ENCODE measurements at places on chromosomes 6 and 20. TPM values are rescaled to one million over a fixed set of nuclear protein-coding genes. Genes with fewer than 3 reads are reported as not detected.

VNN1 gene
- total RNA-seq = under 0.01 TPM

ID4 gene
- 2.2 TPM for total RNA-seq

PTGIS gene
- 6.1 TPM for total RNA-seq

SAPCD1 gene
- total RNA-seq = 1.3 TPM

DNA sequence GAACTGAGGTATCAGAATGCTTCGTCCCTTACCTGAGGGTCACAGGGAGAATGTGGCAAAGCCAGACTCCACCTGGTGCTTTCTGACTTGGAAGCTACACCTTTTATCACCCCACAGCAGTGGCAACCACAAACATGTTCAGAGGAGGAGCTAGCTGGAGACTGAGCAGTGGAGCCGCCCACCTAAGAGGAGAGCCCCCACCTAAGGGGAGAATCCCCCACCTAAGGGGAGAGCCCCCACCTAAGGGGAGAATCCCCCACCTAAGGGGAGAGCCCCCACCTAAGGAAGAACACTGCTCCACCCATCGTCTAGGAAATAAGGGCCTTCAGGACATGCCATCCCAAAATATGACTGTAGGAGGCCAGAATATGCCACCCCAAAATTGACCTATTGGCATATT is 4.0 kb downstream of the SLC52A3 start:
- DNase-seq = no peak

- peak; percentile 55 for DNase-seq
Observed at GRCh38 chr6:37209461-37210205, 39.7 kb downstream of the PIM1 start.

DNA sequence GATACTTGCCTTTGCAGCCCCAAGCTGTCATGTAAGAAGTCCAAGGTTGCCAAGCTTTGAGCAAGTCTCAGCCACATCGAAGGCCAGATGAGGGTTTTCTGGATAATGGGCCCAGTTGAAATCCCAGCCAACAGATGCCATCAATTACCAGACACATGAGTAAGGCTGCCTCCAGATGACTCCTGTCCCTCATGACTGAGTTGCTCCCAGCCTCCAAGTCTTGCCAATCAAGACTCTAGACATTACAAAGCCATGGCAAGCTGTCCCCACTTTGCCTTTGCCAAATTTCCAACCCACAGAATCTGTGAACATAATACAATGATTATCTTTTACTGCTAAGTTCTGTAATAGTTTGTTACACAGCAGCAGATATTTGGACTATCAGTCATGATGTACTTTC is 76.8 kb upstream of the ARMC2 start:
- no peak for DNase-seq

GRCh38 chr6:37538107-37538506 is 38.4 kb upstream of the CCDC167 start:
- no peak for DNase-seq

GRCh38 chr6:151209071-151209831 is 30.5 kb upstream of the AKAP12 start:
- no peak for DNase-seq

GRCh38 chr20:32635764-32636163 is 38.0 kb downstream of the C20orf203 start:
- peak; percentile 8 for DNase-seq

GRCh38 chr20:16714242-16714641 is 15.6 kb upstream of the SNRPB2 start:
- no peak for DNase-seq

DNA sequence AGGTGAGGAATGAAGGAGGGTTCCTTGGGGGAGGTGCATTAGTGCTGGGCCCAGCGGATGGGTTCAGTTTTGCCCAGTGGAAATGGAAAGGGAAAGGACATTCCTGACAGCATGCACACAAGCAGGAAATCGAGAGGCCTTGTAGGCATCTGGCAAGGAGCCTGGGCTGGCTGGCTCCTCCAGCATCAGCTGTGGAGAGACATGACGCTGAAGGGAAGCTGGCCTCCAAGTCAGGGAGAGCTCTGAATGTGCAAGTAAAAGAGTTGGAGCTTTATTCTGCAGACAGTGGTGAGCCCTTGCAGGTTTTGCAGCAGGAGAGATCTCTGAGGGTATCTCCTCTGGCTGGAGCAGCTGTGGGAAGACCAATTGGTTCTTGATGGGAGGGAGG is 154.3 kb downstream of the MRPL14 start:
- peak; percentile 85 for DNase-seq

- DNase-seq = peak; percentile 97
Observed at GRCh38 chr6:73394577-73395354, at the start of gene DDX43. TSS of gene DDX43 (plus strand) at chr6:73394828. CDS start at chr6:73394906, 78 bp downstream.

GRCh38 chr20:13024596-13024995 is 15.8 kb downstream of the SPTLC3 start:
- DNase-seq = peak; percentile 12

GRCh38 chr6:32087574-32088486 is 21.3 kb downstream of the TNXB start:
- DNase-seq = peak; percentile 88

DNA sequence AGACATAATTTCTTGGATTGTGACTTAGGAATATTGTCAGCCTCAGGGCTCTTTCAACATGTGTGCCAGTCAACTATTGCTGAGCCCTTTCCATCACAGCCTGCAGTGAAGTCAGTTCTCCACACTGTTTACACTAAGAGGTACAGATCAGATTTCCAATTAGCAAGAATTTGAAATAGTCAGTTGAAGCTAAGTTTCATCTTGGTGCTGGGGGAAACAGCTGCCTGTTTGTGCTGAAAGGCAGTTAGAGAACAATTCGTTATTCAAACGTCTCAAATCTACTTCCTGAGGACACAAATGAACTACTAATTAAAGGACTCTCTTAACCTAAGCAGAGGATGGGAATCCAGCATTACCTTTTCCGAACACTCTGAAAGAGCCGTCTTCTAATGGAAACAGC is 25.9 kb downstream of the ADGRF1 start:
- DNase-seq = no peak

DNA sequence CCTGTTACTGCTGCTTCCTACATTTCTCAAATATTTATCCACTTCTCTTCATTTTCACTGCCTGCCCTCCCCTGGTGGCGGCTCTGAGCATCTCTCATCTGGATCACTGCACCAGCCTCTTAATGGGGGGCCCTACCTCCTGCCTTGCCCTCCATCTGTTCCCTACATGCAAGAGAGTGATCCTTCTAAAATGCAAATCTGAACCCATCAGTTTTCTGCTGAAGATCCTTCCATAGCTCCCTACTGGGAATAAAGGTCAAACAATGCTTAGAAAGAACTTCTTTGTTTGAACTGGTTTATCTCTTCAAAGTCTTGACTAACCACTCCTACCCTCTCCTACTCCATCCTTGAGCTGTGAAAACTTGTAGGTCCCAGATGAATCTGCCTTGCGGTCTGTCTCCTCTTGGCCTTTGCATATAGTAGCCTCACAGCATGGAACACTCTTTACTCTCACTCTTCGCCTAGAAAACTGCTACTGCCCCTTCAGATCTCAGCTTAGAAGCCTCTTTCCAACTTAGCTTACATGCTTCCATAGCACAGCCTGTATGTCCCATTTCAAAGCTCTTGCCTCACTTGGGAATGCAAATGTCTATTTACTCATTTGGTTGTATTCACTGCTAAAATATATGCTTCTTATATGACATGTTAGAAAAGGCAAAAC is 119.3 kb downstream of the QRSL1 start:
- no peak for DNase-seq

DNA sequence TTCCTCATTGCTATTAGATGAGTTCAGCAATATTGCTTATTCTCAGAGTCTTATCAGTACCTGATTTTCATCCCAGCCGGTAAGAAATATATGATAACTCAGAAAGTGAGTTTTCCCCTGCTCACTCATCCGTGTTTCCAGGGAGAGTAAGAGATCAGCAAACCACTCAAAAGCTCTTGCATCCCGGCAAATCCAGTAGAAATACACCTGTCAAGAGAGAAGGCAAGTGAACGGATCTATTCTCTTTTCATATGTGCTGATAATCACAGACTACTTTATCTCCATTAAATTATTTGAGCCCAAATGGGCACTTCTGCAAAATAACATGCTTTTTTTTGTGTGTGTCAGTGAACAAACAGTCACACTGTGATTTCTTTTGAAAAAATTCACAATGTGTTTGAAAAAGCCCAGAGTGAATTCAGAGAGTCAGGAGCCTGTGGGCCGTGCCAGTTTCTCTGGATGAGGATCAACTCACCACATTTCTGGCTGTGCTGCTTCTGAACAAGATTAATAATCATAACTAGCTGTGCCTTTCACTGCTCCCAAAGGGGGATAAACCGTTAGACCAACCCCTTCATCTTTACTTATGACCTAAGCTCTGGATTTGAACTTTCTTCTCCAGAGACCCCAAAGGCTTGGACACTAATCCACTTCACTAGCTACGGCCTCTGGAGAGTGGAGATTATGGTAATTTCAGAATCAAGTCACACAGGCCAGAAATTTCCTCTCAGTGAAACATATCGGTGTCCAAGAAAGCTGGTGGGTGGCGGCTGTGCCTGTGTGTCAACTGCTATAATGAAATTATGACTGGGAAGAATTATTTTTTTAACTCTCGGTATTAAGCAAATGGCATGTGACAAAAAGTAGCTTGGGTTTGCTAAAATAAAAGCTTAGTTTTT is 44.2 kb downstream of the NOX3 start:
- DNase-seq = no peak

DNA sequence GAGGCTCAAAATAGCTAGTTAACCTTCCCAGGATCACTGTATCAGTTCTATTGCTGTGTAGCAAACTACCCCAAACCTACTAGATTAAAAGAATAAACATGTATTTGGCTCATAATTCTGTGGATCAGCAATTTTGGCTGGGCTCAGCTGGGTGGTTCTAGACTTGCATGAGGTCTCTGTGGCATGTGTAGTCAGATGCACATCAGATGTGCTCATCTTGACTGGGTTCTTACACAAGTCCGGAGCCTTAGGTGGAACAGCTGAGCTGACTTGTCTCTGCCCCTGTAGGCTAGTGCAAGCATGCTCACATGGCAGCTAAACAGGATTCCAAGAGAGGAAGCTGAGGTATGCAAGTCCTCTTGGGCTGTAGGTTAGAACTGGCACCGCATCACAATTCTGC is 173.2 kb upstream of the PRND start:
- no peak for DNase-seq

- DNase-seq = no peak
Observed at GRCh38 chr6:169255643-169256042, 2.0 kb upstream of the THBS2 start.

GRCh38 chr6:26053992-26054780 is 33.0 kb upstream of the HFE start:
- DNase-seq = peak; percentile 33

GRCh38 chr6:149857541-149857940 is 6.6 kb downstream of the LRP11 start:
- no peak for DNase-seq

DNA sequence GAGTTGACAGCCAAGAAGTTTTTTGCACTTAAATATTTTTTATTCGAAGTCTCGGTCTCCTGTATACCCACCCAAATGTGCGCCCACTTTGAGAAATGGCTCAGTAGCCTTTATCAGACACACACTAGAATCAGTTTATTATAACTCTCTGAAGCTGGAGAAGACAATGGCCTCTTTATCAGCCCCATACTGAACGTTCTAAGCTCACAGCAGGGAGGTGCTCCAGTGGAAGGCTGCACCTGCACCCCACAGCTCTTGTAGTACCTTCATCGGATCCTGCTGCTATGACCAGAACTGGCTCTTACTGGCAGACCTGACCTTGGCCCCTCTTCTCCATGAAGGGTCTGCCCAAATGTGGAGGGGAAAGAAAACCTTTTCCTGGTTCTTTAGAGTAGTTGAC is 165.0 kb upstream of the SCGN start:
- no peak for DNase-seq

DNA sequence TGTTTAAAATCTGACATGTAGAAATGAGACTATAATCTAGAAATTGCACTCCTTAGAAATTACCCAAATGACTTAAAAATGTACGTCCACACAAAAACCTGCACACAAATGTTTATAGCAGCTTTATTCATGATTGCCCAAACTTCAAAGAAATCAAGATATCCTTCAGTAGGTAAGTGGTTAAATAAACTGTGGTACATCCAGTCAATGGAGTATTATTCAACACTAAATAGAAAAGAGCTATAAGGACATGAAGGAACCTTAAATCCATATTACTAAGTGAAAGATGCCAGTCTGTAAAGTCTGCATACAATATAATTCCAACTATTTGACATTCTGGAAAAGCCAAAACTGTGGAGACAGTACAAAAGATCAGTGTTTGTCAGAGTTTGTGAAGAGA is 513.4 kb downstream of the PKHD1 start:
- DNase-seq = no peak

DNA sequence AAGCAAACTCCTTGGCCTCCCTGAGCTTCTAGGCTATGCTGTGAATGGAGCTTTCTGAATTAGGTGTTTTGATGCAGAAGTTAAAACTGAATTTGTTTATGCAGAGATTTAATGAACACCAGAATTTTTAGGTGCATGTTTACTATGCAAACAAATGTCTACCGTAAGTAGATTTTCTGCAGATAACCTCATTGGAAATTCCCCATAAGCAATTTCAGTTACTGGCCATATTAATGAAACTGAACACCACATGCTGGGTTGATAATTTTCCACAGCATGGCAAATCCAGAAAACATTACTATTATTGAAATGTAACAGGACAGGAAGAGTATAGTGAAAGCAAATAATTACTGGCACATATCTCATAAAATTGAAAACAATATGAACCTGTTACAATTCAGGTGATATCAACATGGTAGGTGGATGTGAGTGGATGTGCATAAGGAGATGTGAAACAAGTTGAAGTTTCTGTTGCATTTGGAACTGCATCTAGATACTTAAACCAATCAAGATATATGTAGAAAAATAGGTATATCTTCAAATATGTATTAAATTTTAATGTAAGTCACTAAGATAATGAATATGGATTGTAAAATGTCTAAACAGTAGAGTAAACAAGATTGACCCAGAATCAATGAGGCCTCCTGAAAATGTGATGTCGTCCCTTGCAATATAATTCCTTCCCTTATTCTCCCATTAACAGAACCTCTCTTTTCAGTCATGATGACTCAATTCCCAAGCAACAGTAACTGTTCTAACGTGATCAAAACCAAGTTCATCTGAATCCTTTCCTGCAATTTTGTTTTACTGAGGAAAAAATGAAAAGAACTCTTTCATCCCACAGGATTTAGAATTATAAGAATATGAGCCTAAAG is 11.0 kb downstream of the PTCHD4 start:
- DNase-seq = no peak

GRCh38 chr6:106360989-106361430 is 493 bp downstream of the CRYBG1 start:
- DNase-seq = no peak

- no peak for DNase-seq
Observed at GRCh38 chr6:90326404-90327057, 29.9 kb upstream of the BACH2 start.

Data from fibroblast of villous mesenchyme (primary cell).